ENCODE measurements at places on chromosomes 12 and 14.
A peak's percentile ranks its signal among the peaks of the same experiment; 100 is the strongest.

- DNase-seq: no peak
Measured at GRCh38 chr14:43411841-43412240, 1095.2 kb downstream of the FSCB start.

DNA sequence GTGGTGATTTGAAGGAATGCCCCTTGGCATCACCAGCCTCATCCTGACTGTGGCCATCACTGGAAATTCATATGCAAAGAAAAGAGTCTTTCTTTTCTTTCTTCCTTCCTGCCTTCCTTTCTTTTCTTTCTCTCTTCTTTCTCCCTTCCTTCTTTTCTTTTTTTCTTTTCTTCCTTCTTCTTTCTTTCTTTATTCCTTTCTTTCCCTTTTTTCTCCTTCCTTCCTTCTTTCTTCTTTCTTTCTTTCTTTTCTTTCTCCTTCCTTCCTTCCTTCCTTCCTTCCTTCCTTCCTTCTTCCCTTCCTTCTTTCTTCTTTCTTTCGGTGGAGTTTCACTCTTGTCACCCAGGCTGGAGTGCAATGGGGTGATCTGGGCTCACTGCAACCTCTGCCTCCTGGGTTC, 58.0 kb upstream of the TMEM132D start:
- DNase-seq: no peak

DNA sequence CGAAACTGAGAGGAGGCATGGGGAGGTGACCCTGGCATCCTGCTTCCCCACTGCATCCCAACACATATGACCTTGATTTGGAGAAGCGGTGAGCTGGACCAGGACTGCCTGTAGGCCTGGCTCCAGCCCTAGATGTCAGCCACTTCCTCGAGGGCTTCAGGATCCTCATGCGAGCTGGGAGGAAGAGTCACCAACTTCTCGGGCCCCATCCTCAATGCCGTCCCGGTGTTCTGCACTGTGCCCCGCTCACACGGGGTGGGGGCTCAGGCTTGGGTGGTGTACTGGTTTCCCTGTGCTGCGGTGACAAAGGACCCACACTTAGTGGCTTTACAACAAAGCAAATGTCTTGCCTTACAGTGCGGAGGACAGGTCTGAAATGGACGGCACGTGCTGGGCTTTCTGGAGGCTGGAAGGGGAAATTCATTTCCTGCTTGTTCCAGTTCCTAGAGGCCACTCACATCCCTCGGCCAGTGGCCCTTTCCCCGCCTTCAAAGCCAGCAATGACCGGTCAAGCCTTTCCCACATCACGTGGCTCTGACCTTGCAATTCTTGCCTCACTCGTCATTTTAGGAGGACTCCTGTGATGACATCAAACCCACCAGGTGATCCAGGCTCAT, 298.1 kb upstream of the RTL1 start:
- DNase-seq: no peak

- no peak for DNase-seq
Measured at GRCh38 chr12:115000038-115000437, 316.1 kb upstream of the TBX3 start.

- DNase-seq: no peak
Measured at GRCh38 chr12:54033106-54033979, 493 bp downstream of the HOXC5 start.

- no peak for DNase-seq
Measured at GRCh38 chr12:110635055-110635454, 21.1 kb downstream of the TCTN1 start.

DNA sequence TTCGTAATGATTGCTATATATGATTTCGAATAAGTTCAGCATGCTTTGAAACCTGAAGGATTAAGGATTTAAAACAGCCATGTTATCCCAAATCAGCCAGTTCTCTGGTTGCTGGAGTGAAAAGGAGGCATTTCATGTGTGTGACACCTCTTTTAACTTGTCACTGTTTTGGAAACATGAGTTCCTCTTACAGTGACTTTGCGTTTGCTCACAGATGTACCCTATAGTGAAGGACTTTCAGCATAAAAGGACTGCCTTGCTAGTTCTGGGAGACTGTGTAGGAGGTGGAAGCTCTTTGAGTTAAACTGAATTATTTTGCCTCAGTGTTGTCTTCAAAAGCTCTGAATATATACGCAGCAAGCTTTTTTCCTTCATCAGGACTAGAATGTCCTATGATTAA, 7.6 kb downstream of the RNASE11 start:
- no peak for DNase-seq

- peak; percentile 27 for DNase-seq
Measured at GRCh38 chr12:29299633-29300032, 81.3 kb downstream of the ERGIC2 start.

GRCh38 chr14:76015191-76015590, 29.6 kb downstream of the IFT43 start:
- DNase-seq: no peak

DNA sequence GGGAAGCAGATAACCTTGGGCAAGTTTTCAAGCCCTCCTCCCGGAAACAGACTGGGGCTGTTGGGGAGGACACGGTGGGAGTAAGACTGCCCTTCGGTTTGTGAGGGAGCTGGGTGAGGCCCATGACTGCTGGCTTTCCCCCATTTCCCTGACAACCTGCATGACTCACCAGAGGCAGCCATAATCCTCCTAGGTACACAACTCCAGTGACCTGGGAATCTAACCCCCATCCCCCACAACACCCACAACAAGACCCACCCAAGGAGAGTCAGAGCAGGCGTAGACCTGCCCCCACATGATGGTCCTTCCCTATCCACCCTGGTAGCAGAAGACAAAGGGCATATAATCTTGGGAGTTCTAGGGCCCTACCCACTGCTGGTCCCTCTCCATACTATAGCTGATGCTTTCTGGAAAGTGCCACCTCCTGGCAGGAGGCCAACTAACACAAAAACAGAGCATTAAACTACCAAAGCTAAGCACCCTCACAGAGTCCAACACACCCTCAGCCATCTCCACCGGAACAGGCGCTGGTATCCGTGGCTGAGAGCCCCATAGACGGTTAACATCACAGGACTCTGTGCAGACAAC, 14.8 kb downstream of the DDX24 start:
- DNase-seq: no peak

DNA sequence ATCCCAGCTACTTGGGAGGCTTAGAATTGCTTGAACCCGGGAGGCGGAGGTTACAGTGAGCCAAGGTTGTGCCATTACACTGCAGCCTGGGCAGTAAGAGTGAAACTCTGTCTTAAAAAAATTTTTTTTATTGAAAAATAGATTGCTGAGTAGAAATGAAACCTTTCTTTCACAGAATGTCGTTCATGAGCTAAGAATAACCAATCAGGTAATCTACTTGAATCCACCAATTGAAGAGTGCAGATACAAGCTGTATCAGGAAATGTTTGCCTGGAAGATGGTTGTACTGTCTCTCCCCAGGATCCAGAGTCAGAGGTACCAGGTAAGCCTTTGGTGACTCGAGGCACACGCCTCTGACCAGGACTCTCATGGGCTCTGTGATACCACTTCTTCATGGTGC, 27.0 kb downstream of the DYNC1H1 start:
- DNase-seq: no peak

GRCh38 chr14:90274808-90275457, 18.6 kb downstream of the PSMC1 start:
- DNase-seq: no peak

DNA sequence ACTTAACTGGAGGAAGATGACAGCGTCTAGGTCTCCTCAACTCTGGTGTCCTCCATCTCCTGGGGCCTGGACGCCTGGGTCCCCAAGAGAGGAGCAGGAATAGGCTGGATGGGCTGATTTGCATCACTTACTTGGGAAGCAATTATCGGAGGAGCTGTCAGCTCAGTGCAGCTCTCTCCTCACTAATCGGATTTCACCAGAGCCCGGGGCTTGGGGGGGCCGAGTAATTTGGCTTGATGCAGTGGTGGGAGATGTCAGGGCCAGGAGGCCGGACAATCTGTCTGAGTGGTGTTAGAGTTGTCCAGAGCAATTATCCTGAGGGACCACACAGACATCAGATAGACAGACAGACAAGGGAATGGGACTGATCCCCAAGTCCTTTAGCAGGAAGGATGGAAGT, 4.6 kb upstream of the SMUG1 start:
- DNase-seq: no peak

DNA sequence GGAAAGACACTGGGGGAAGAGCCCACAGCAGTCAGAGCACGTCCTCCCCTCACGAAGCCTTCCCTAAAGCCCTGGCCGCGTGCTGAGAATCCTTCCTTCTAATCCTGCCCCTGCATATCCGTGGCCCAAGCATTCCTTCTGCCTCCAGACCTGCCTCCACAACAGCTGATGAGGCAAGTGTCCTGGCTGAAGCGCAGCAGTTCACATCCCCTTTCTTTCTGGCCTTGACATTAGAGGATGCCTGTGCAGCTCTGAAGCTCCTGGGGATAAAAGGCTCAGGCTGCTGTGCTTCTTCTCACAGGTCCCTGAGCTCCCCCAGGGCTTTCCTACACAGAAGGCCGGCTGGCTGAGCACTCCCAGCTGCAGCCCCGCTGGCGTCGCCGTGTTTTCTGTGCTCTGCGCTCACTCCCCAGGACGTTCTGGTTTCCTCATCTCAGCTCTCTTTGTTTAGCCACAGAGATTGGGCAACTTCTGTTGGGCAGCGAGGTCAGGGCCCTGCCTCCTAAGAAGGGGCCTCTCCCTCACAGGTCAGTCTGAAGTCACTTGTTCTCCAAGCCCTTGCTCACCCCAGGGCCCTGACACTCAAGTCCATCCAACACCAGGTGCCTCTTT, 45.8 kb downstream of the NINJ2 start:
- no peak for DNase-seq
